Activated CD8-positive, alpha-beta memory T cell treated with anti-CD3 and anti-CD28 coated beads for 4 hours (primary cell): ENCODE measurements at places on chromosomes 16 and 17.

DNA sequence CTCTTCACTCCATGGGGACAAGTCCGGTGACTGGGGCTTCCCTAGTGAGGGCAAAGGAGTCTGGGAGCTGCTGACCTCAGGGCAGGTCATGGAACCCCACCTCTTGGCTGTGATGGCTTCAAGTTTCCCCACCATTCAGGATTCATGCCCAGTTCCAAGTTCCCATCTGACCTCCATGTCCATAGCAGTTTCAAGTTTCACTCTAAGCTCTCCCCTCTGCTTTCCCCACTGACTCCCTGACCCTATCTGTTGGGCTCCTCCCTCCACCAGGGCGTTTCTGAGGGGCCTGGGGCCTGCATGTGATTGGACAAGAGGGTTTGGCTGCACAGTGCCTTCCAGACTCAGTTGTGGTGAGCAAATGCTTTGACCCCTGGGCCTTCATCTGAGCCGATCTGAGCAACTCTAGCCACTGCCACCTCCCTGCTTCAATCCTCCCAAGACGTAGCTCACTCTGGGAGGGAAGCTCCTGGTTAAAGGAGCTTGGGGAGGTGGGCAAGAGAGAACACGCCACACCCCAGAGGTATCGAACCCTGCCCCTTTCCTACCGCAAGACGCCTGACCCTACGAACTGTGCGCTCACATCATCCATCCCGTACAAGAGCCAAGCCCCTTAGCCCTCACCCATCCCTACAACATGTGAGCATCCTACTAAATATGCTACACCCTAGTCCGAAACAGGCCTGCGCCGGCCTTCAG is 8.3 kb downstream of the ZNF629 start:
- DNase-seq, result no peak

DNA sequence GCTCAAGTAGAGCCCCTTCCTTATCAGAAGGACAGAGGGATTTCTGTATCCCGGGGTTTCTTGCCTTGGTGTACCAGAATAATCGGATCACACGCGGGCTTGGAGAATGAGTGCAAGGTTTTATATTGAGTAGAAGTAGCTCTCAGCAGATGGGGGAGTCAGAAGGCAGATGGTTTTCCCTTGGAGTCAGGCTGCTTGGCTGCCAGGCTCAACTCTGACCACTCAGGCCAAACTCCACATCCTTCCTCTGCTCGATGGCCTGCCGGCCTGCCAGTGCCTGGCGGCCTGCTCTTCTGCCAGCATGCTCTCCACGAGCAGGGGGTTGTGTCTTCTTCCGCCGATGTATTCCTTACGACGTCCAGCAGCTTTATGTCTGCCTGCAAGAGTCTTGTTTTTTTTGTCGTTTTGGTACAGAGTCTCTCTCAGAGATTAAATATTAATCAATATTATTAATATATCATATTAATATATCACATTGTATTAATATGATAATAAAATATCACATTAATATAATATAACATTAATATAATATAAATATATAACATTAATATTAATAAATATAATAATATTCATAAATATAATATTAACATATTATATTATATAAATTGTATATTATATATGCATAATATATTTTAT is 229.2 kb upstream of the WSCD1 start:
- DNase-seq, result no peak

GRCh38 chr17:16429083-16429482 is 13.7 kb downstream of the TRPV2 start:
- DNase-seq, result no peak

- no peak for DNase-seq
Measured at GRCh38 chr17:72588961-72589360, 468.1 kb downstream of the SOX9 start.

DNA sequence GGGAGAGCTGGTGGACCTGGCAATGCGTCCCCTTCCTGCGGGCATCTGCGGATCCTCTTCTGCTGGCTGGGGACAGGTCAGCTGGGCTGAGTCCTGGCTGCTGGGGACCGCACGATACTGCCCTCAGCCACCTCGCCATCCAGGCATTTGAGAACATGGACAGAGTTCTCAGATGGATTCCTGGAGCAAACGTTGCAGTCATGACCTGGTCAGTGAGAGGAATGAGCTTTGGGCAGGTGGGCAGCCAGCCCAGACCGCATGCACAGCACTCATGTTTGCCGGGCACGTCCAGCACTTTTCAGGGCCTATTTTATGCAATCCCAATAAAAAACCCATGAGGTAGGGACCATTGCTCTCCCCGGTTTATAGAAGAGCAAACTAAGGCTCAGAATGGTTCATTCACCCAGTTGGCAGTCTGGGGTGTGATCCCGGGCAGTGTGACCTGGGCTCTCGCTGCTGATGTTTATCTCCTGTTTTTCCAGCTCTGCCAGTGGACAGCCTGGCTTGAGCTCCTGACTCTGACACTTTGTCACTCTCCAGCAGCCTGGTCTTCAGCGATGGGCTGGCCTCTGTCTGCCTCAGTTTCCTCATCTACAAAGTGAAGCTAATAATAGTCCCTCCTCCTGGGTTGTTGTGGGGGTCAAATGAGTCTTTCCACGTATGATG is 294.7 kb downstream of the IRF8 start:
- no peak for DNase-seq

GRCh38 chr17:80318166-80318565 is 57.5 kb downstream of the RNF213 start:
- no peak for DNase-seq

- DNase-seq, result no peak
Measured at GRCh38 chr17:58166682-58167081, at the start of gene OR4D2. TSS of gene OR4D2 (plus strand) at chr17:58166982. CDS start at chr17:58169656, 2,674 bp downstream.

GRCh38 chr17:81428948-81429774 is 33.9 kb downstream of the BAHCC1 start:
- no peak for DNase-seq

- DNase-seq, result no peak
Measured at GRCh38 chr16:88447881-88448280, 5.2 kb upstream of the ZFPM1 start.

GRCh38 chr17:56890390-56890789 is 23.5 kb downstream of the TRIM25 start:
- no peak for DNase-seq

GRCh38 chr17:39115135-39115534 is 36.3 kb downstream of the PLXDC1 start:
- no peak for DNase-seq

DNA sequence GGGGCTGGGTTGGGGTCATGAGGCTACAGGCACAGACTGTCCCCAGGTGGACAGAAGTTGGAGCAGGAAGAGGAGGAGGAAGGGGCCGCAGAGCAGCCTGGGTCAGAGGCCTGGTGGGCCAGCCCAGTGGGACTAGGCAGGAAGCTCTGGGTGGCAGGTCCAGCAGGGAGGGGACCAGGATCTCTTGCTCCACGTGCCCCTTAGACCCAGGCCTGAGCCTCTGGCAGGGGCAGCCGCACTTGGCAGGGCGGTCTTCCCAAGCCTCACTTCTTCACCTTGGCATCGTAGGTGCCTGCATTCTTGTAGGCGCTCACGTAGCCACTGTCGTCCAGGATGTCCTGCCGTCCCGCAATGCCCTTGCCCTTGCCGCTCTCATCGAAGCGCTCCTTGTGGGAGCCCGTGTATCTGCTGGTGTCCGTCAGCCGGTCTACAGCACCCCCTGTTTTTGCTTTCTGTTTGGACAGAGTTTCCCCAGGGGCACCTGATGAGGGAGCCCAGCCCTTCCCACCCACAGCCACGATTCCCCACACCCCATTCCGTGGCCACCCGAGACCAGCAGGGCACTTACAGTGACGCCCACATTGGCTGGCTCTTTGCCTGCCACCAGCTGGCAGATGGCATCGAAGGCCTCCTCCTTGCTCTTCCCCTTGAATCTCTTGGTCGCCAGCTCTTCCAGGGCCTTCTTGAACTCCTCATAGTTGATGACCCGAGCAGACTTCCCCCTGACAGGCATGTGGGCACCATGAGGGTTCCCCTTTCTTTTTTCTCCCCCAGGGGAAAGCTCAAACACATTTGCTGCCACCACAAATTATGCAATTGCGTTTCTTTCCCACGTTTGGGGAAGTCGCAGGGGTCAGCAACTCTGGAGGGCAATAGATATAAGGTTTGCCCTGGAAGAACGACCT is 3.1 kb downstream of the TPPP3 start:
- no peak for DNase-seq

DNA sequence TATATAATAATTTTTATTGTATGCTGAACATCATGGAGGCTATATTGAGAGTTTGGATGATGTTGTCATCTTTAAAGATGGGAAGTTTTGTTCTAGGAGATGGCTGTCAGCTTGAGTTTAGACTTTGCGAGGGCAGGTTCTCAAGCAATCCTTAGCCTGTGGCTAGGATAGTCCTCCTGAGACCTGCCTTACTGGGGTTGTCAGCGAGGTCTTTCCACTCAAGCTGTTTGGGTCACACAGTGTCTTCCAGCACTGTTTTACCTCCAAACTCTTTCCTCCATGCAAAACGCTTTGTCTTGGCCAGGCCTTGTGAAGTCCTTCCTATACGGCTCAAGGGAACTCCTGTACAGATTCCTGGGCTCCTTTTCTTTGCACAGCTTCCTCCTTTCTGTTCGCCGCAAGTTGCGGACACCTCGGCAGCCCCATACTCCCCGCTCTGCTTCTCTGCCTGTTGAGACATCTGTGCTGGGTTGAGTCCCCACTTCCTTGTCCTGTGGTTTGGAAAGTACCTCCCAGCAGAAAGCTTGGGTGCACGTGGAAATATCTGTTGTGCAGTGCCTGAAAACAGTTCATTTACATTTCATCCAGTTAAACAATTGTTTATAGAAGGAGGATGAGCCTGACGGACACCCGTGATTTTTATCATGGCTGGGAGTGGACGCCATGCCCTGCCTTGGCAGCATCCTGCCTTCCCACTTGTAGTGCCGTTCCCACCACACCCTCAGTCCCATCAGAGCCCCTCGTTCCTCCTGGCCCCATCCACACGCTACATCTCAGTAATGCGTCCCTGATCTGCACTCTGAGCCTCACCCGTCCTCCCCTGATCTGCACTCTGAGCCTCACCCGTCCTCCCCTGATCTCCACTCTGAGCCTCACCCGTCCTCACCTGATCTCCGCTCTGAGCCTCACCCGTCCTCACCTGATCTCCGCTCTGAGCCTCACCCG is 55.0 kb upstream of the CBFA2T3 start:
- DNase-seq, result peak; percentile 14

- DNase-seq, result no peak
Measured at GRCh38 chr16:51701025-51701424, 550.0 kb upstream of the SALL1 start.
